ENCODE measurements at places on chromosomes 4 and X.

- no peak for DNase-seq
Observed at GRCh38 chr4:3766036-3766784, at the start of gene ADRA2C. TSS of gene ADRA2C (plus strand) at chr4:3766385. CDS start at chr4:3766607, 222 bp downstream.

DNA sequence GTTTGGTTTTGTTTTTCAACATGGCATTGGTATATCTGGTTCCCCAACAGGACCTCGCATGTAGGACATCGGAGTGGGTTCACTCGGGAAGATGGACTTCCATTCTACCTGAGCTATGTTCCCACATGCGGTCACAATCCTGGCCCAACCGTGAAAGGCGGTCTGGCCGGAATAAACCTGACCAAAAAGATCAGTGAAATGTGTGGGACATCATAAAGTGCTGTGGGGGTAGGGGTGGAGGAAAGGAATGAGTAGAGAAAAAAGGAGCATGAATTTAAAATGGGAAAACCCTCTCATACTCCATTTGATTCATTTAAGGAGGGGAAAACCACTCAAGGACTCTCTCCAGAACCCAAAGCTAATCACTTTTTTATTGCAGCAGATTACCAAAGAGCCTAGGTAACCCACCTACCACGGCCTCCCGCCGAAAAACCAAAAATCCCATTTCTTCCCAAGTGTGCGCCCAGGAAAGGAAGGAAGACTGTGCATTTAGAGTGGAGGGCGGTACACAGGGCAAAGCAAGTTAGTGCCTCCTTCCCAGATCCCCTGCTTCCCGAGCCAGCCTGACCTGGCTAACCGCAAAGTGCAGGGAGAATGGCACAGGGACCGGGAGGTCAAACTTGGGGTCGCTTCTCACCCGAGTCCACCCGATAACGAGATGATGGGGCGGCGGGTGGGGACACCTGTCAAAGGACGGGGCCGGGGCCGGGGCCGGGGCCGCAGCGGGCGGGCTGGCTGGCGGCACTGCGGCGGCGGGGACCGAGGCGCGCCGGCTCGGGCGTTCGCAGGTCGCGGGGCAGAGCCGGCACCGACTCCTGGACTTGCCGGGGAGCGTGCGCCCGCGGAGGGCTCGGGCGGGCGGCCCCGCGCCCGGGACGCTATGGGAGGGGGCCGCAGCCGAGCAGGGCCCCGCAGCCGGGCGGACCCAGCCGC is 669 bp downstream of the TMEM150C start:
- no peak for DNase-seq

DNA sequence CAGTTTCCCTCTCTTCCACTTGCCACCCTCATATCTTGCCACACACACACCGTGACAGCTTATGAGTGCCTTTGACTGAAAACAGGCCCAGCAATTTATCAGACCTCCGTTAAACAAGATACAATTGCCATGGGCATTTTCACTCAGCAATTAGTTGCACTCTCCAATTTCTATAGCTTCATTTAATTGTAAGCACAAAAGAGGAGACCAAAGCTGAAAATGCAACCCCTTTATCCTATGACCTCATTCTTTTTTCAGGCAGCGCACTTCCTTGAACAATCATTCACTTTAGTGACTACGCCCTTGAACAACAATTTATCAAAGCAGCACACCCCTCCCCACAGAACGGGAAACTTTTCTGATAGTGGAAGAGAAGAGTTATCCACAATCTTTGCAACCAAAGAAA is 4.1 kb downstream of the POF1B start:
- no peak for DNase-seq

GRCh38 chrX:110402850-110403221 is 44.2 kb downstream of the RTL9 start:
- no peak for DNase-seq

- DNase-seq: no peak
Observed at GRCh38 chr4:124060261-124060918, 652.1 kb downstream of the ANKRD50 start.

DNA sequence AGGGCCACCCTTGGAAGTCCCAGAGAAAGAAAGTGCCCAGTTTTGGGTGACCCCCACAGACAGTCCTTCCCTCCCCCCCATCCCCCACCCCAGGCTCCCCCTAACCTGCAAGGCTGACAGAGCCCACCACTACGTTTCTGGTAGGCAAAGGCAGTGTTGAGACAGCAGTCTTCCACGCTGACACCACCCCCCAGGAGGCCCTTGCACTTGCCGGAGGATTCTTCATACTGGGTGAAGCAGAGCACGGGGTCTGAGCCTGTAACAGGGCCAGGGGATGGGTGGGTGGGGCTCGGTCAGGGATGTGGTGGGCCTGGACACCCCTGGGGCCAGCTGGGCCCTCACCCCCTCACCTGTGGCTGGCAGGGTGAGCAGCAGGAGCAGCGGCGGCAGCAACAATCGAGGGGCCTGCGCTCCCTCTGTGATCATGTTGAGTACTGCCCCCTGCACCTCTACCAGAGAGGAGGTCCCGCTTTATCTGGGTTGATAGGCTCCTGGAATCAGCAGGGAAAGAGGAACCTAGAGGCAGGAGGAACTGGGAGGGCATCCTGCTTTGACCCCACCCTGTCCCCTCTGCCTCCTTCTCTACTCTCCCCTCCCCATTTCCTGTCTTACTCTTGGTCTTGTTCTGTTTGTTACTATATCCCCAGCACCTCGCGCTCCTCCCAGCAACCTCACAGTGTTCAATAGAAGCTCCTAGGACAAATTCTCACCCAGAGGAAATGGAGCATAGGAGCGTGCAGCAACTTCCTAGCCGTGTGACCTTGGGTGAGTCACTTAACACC is at the start of gene CFP:
Gene CFP (minus strand): TSS at position 512 of the 782 bp plus-strand sequence. CDS start 86 bp downstream, at position 426.
- no peak for DNase-seq

DNA sequence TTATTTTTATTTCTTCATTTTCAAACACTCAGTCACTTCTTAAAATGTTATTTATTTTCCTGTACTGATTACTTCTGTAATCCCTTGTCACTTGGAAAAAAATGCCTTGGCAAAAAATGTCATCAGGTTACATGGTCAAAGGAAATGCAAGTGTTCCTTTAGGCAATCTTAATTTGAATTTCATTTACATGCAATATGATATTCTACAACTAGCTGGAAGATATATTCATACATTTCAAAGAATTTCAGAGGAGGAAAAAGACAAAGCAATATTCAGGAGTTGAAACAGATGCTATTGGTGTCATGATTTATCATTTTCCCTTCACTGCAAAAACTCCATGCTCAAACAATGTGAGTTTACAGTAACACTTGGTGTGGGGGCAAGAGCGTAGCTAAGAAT is 1316.6 kb downstream of the FSTL5 start:
- no peak for DNase-seq

DNA sequence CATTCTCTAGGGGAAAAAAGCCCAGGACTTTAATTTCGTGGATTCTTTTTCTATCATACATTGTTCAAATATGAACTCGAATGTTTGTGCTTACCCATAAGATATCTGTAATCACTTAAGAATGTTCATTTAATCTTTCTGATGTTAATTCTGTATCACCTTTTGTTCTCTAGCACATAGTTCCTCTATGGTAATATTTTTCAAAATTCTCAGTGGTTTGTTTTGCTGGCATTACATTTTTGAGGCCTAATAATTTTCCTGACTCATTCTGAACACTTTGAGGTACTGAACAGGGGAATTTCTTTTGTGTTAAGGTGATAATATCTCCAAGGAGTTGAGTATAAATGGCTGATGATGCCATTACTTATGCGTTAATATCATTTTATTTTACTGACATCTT is 490.7 kb upstream of the PITX2 start:
- no peak for DNase-seq

GRCh38 chr4:74108457-74109115 is 9.6 kb upstream of the CXCL2 start:
- no peak for DNase-seq

DNA sequence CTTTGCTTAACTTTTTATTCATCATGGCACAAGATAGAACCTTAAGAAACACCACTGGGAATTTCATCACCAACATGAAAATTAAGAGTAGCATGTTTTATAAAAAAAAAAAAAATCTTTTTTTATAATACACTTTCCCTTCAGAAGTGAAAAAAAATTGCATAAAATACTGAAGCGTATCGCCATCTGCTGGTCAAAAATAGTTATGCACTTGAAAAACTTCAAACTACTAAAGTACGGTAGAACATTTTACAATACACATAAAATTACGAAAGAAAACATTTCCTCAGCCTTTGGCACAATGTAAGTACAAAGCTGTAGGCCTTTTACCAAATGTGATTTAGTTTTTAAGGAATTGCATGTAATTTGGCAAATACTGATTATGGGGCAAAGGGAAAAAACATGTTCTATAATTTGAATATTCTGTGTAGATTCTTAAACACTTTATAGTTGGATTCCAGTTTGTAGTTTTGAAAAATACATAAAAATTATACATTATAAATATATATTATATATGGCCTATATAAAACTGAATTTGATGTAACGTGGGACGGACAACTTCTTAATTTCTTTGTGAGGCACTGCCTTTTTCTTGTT is 26.5 kb downstream of the HCCS start:
- DNase-seq: no peak
